NCI-H1092 treated with DMSO at 0.1 percent for 48 hours (cell line): ENCODE measurements at places on chromosomes 11 and 22.

GRCh38 chr22:20405931-20406685 is 12.2 kb downstream of the ZNF74 start:
- no peak for DNase-seq

DNA sequence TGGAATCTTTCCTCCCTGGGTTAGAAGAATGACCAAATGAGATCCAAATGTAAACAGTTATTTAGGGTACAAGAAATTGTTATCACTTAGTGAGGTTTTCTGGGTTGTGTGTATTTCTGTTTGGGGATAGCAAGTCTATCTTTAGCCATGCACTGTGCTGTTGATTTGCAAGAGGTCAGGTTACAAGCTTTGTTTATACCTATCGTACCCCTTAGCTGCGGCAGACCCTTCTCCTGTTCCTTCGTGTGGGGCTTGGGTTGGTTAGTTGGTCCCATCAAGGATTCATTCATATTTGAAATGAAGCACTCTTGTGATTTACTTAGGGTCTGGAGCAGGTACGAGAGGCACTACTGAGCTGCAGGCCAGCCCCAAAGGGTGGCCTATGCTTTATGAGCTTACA is 72.6 kb downstream of the USP35 start:
- DNase-seq: no peak

- DNase-seq: no peak
Observed at GRCh38 chr22:47550524-47551430, 788.3 kb downstream of the TBC1D22A start.

DNA sequence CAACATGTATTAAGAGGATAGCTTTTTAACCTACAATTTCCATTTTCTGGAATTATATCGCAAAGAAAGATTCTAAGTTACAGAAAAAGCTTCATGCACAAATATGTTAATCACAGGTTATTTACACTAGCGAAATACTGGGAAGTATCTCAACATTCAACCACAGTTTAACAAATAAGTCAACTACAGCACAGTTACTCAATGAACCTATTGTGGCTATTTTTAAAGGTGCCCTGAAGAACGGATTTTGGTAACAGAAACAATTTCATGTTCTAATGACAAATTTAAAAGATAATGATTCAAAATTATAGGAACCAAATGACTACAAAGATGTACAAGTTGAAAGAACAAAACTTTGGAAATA is 51.2 kb downstream of the SYN3 start:
- DNase-seq: no peak

GRCh38 chr11:71204294-71204693 is 48.1 kb downstream of the SHANK2 start:
- DNase-seq: peak; percentile 19

DNA sequence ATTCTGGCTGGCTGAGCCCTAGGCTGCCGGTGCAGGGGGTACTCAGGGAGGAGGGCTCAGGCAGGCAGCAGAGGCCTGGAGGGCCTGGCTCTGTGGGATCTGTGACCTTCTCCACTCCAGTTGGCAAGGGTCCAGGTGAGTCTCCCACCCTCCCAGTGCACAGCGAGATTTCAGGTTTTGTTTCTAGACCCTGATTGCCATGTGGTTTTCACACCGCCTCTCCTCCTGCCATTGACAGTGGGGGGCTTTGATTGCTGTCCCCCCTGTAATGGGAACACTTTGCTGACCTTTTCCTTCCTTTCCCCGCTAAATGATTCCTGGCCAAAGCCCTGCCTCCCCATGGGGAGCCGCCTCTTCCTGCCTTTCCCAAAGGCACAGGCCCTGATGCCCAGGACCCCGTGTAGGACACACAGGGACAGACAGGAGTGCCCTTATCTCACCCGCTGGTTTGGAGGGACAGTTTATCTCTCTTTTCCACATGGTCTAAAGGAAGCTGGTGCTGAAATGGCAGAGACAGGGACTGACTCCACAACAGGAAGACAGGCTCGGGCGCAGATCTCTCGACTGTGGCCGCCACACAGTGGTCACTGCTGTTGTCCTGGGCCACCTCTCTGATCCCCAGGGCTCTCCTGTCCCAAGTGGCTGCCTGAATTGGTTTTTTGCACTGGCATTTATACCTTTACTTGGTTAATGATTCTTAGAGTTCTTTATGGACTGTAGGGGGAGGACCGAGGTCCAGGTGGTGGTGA is 43.4 kb downstream of the BCR start:
- no peak for DNase-seq

GRCh38 chr11:131912134-131912533 is 541.7 kb downstream of the NTM start:
- no peak for DNase-seq

- peak; percentile 69 for DNase-seq
Observed at GRCh38 chr11:124415356-124415923, 9.2 kb downstream of the OR8B4 start.

- no peak for DNase-seq
Observed at GRCh38 chr22:29979777-29980321, 96.9 kb downstream of the MTMR3 start.

DNA sequence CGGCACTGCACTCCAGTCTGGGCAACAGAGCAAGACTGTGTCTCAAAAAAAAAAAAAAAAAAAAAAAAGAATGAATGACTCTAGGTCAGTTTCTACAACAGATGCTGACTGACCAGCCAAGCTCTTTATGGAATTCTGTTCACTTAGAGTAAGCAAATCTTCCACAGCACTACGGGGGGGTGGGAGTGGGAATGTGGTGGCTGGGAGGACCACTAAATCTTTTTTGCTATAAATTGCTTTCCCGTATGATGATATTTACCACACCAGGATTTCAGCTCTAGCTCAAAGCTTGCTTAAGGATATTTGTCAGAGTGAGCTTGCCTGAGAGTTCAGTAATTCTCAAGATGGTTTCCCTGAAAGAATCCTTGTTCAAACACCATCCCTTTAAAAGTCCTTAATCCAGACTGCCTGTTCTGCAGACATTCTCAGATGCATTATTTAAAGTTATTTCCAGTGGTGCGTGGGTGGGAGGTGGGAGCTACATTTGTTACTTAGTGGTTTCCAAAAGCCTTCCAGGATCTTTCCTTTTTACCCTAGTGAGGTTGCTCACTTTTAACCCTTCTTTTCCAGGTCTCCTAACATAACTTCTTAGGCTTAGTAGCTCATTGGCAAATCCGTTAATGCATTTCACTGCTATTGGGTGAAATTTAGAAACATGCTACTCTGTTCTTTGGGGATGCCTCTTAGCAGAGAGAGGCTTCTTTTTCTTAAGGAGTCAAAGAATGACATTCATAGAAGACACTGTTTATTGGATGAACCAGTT is 65.9 kb downstream of the UBASH3B start:
- DNase-seq: no peak

- no peak for DNase-seq
Observed at GRCh38 chr11:9717719-9718118, 53.8 kb downstream of the SWAP70 start.

DNA sequence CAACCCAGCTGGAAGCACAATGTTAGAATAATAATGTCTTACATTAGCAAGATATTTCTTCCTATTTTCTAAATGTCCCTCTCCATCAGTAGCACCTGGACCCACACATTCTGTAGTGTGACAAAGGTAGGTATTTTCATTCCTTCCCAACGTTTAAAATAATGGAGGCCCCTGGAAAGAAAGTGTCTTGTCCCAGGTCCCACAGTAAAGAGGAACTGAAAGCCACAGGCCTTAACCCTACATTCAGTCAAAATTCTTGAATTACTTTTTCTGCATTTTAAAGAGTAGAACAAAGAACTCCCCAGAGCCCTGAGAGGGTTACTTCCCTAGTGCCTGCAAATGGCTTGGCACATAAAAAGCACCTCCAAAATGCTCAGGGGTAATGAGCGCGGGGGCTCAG is 26.3 kb downstream of the OPCML start:
- no peak for DNase-seq

GRCh38 chr11:7657306-7658025 is 15.8 kb downstream of the CYB5R2 start:
- DNase-seq: no peak

DNA sequence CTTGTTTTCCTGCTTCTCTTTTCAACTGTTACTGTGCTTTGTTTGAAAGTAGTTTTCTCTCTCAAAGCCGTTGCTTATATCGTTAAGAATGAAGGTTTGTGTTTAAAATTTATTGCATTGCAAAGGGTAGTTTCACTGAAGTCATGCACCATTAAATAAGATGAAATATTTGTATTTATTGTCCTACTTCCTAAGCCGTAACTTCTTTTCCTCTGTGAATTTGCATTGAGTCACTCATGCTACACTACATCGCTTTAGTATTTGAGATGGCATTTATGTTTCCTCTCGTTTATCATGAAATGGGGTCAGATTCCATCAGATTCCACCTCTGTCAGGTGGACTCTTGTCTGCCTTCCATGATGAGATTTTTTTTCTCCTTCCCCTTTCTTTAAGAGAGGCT is 65.8 kb upstream of the RASSF10 start:
- DNase-seq: no peak

GRCh38 chr11:120335556-120335907 is 681 bp upstream of the ARHGEF12 start:
- no peak for DNase-seq

DNA sequence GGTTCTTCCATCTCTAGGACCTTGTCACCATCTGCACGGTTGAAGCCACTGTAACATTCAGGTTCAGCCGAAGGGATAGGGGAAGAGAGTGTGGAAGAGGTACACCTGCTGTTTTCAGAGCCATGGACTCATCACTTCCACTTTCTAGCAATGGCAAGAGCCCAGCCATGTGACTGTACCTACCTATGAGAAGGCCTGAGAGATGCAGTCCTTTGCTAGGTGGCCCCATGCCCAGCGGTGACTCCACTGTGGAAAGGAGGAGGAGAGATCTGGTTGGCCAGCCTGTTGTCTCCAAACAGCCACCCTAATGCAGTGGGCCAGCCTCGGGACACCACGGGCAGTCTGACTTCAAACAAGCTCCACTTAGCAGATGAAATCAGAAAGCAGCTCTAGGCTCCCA is 16.0 kb downstream of the RASD2 start:
- DNase-seq: no peak

- DNase-seq: no peak
Observed at GRCh38 chr11:102494216-102494615, 36.3 kb downstream of the MMP7 start.

GRCh38 chr11:103587901-103588788 is 448.3 kb upstream of the DDI1 start:
- DNase-seq: peak; percentile 17

GRCh38 chr11:70771099-70771885 is 373.0 kb downstream of the CTTN start:
- DNase-seq: no peak

DNA sequence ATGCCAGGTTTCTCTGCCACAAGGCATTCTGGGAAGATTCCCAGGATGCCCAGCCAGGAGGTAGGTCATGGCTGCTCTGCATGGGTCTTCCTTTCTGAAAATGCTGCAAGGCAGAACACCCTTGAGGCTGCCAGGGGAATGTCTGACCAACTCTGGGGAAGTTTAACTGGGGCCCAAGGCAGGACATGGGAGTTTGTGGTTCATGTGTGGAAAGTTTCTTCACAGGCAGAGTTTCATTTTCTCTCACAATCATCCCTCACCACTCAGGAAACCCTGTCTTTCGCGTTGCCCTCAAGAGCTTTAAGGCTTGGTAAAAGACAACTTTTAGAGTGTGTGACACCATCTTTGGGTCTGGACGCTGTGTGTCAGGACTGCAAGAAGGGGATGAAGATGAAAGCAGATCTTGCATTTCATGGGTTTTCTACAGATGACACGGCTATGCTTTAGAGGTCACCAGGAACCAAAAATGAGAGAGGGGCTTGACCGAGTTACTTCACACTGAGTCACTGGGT is 133.5 kb downstream of the CD44 start:
- no peak for DNase-seq

GRCh38 chr11:44950625-44951476 is at the start of gene TP53I11:
Gene TP53I11, minus strand, starts transcription at chr11:44950883. Its CDS starts 12,548 bp downstream, at chr11:44938335.
- peak; percentile 70 for DNase-seq

DNA sequence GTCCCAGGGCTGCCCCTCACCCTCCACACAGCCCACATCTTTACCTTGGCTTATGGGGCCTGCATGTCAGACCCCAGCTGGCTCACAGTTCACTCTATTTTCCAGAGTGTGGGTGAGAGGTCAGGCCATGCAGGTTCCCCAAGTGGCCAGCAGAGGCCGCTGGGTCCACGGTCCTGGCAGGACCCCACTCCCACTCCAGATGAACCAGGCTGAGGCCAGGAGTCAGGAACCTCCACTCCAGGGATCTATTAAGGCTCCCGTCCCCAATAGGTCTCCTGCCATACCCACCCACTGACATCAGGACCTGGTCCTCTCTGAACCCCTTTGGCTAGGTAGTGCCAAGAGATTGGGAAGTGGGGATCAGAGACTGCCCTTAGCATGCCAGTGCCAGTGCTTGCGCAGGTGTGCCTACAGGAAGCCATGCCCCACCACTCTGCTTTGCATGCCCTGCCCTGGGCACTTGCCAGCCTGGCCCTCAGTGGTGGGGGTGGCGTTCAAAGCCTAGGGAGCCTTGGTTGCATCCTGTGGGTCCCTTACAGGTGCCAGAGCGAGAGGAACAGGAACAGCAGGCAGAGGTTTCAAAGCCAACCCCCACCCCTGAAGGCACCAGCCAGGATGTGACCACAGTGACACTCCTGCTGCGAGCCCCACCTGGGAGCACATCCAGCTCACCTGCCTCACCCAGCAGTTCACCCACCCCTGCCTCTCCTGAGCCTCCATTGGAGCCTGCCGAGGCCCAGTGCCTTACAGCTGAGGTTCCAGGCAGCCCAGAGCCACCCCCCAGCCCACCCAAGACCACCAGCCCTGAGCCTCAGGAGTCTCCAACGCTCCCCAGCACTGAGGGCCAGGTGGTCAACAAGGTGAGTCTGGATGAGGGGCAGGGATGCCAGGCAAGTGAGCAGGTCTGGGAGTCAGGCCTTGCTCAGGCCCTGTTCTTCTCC is 8.3 kb downstream of the SMTN start:
- peak; percentile 8 for DNase-seq

GRCh38 chr11:34449013-34449412 is 10.3 kb downstream of the CAT start:
- no peak for DNase-seq

DNA sequence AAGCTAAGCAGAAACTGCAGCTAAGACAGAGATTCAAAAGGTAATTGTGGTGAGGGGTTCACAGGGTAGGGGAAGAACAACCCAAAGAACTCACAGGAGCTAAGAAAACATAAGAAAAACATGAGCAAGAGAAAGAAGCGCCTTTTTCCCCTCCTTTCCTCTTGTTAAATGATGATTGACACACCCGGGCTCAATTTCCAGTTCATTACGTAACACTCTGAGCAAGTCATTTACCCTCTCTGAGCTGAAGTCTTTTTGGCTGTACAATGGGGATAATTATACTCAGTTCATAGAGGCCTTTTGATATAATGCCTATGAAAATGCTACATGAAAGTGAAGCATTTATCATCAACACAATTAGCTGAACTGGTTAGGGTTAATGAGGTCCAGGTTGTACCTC is 17.2 kb downstream of the LRP4 start:
- no peak for DNase-seq

- peak; percentile 64 for DNase-seq
Observed at GRCh38 chr11:16603890-16604793, 134.3 kb upstream of the C11orf58 start.

DNA sequence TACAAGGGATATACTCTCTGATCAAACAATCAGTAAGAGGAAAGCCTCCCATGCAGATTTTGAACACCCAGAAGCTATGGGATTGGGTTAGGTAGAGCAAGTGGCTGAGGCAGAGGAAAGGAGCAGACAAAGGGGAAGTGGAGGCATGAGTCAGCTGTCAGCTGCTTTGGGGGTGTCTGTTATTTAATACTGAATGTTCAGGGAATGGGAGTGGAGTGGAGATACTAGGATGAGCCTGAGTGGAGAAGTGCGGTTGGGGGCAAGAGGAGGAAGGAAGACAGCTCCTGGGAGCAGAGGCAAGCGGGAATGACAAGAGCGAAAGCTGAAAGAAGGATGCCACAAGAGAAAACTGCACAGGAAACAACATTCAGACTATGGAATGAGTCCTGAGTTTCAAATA is 22.7 kb upstream of the TMPRSS5 start:
- DNase-seq: no peak
